ENCODE measurements at places on chromosomes 12 and 14.

DNA sequence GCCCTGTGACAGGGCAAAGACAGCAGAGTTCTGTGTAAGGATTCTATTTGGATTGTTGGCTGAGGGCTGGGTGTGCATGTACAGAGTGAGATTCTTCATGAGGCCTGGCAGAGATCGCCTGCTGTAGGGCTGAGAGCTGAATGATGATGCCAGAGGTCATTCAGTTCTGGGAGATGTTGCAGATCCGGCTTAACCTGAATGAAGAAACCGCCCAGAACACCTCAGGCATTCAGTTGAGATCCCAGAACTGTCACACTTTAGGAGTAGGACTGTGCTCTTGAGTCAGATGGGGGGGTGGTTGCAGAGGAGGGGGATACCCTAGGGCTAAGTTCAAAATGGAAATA, 5.8 kb upstream of the EVL start:
- no peak for DNase-seq

DNA sequence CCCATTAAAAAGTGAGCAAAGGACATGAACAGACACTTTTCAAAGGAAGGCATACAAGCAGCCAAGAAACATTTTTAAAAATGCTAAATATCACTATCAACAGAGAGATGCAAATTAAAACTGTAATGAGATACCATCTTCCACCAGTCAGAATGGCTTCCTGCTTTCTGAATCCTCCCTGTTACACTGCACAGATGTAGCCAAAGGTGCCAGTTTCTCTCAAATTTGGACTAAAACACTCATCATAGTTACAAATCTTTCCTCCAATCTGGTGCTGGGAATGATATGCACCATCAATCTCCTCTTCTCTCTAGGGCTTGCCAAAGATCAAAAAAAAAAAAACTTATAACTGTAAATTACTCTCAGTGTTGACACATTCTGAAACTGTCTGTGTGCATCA, 311.8 kb upstream of the CLEC14A start:
- no peak for DNase-seq

GRCh38 chr12:70948236-70948975, 27.9 kb upstream of the PTPRR start:
- DNase-seq: no peak

DNA sequence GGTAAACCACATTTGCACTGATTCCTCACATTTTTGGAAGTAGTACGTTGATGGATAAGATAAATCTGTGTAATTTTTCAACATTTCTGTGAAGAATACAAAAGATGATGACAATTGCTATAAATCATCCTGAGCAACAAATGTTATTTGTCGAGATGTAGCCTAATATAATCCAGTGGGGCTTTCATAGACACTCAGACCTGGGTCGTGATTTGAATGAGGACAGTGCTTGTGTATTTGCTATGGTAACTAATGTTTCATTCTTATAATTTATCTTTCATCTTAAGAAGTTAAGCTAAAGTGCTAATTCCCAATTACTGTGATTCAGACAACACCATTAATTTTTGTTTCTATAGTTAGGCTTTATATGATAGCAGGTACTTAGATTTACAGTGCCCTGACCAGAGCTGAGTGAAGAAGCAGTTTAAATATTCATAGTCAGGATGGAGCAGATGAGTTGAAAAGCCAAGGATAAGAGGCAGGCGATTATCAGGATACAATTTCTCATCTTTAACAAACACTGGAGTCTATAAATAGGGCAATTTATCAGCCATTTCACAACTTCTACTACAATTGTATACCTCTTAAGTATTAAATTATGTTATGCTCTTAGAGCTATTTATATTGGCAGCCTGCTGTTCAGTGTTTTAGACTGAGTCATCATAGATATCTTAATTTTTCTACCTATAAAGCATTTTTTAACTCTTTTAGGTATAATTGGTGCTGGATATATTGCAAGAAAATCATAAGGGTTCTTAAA, 359.9 kb downstream of the TRHDE start:
- no peak for DNase-seq

DNA sequence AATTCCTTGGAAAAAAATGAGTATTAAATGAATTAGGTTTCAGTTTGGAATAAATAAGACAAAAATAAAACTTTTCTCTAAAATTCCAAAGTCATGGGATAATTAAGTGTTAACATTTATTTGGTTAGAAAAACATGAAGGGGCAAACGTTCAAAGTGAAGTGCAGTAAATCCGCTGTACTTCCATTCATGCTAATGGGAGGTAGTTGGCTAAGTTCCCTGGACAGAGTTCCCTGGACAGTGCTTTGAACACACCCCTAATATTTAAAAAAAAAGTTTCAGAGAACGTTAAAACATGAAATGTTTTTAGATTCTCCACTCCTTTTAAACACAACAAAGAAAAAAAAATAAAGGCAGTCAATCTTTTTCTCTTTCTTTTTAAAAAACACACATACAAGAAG, 16.3 kb downstream of the ALX1 start:
- no peak for DNase-seq

DNA sequence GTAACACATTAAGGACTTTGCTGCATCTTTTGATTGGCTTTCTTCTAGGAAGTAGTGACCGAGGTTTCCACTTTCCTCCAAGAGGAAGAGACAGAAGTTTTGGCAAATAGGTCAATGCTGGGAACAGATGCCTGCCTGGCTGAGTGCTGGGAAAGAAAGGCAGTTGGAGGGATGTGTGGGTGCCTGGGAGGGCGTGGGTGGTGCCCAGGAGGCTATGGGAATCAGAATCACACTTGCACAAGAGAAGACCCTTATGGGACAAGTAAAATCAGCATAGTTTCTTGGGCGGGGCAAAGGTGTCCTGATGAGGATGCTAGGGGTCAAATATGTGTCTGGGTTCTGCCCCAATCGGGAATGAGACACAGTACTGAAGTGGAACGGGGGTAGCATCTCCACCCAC, 906 bp upstream of the ACADS start:
- no peak for DNase-seq

- DNase-seq: no peak
Measured at GRCh38 chr14:75941030-75941429, 40.8 kb downstream of the TGFB3 start.

GRCh38 chr14:43479596-43480195, 1027.4 kb downstream of the FSCB start:
- DNase-seq: no peak

DNA sequence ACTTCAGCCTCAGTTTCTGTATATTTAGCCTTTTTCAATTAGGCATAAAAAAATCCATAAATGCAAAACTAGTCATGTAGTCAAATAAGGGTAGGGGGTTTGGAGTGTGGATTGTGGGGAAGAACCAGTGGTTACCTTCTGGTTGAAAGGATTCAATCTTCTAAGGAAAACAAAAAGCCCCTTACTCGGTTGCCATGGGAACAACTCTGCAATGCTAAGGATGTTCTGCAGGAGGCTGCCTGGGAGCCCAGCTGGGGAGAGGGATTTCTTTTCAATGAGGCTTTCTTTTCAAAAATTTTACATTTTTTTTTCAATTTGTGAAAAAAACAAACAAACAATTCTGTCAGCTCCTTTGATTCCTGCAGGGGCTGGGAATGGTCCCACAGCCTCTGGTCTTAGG, 67.2 kb downstream of the SLC8A3 start:
- DNase-seq: no peak

- no peak for DNase-seq
Measured at GRCh38 chr12:104049278-104049902, 597 bp downstream of the GLT8D2 start.

GRCh38 chr12:40207551-40207950, 17.2 kb upstream of the LRRK2 start:
- no peak for DNase-seq

DNA sequence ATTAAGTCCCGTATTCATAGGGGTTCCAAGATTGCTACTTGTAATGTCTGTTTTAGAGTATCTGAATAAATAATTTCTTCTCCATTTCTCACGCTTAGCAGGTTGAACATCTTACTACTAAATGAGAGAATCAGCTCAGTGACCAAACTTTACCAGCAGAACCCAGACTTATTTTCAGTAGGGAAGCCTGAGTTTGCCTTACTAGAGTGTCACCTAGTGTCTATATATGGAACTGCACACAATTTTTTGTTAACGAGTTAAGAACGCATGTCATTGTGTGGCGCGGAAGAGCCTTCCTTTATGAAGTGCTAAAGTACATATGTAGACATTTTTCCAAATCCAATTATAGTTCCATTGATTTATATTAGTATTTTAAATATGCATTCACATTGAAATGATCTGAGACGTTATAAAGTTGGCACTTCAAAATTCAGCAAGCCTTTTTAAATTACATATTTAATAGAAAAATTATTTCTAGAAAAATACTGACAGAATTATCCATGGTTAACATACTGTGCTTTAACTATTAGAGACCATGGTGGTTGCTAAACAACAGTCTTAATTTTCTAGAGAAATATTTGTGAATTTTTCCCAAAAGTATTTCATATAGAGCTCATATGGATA, 88.3 kb downstream of the RPS29 start:
- no peak for DNase-seq

DNA sequence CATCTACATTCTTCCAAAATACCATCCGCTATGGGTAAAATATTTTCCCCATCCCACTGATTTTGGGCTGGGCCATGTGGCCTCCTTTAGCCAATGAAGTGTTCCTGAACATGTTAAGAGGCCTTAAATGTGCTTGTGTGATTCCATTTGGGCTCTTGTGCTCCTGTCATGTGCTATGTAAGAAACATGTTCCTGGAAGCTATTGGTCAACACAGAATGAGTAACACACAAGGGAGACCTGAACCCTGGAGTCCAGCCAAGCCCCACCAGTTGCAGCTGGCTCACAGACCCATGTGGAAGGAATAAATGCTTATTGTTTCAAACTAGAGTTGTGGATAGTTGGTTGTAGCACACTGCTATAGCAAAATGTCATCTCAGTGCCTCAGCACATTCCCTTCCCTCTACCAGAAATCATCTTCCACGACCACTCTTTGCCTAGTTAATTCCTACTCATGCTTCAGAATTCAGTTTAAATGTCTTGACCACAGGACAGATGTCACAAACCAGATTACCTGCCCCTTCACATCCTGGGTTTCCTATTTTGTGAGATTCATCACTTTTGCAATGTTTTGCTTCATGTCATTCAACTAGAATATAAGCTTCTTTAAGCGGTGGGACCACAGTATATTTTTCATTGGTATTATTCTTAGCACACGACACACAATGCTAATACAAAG, 217.3 kb upstream of the EEA1 start:
- no peak for DNase-seq

DNA sequence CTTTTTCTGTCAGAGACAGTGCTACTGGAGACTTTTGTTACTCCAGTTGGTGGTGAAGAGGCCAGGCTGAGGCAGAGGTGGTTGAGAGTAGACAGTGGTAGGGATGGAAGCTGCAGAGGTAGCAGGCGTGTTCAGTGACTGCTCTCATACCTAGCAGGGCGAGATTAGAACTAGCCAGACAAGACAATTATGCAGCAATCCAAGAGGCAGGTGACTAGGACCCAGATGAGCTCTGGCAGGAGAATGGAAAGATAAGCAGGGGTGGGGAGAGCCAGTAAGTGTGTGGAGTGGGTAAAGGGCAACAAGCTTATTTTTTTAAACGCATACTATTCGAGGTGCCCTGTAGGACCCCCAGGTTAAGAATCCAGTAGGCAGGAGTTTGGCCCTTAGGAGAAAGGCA, 4.8 kb downstream of the PPP1R36 start:
- no peak for DNase-seq

DNA sequence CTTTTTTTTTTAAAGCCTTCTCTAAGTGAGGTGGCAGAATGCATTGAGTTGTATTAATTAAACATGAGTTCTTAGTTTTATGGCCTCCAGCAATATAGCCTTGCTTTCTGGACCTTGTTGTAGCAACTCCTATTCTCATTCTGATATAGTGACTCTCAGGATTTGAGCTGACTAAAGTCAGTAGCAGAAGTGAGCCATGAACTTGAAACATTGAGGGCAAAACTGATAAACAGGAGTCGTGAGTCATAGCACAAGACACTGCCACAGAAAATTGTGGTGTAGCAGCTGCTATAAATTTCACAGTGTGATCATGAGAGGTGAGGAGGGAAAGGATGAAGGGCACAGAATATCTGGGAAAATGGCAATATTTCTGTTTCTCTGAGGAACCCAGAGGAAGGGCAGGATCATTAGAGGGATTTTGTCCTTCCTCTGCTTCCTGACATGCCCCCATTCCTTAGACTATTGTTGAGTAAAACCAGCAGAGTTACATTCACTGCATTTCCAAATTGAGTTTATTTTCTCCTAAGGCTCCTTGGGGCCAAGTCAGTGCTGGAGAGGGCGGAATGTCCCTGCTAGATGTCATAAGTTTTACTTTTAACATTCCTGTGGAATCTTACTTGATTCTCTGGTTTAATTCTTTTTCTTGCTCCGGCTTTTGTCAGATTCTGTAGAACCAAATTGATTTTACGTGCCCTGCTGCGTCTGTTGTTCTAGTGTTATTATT, 7.5 kb downstream of the KLRG1 start:
- DNase-seq: no peak

DNA sequence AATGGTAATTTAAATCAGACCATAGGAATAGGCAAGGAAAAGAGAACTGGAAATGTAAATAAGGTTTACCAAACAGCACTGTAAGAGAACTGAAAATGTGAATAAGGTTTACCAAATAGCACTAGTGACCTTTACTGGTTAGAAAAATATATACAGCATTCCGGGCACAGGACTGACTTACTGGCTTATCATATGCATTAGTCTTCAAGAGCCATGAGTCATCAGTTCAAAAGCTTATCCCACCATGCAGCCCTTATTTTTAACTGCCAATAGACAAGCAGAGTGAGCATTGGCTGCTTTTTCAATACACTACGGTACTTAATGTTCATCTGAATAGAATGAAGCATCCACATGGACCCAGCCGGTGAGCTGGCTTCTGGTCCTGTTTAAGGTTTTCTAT, 13.0 kb upstream of the NELL2 start:
- DNase-seq: no peak

- no peak for DNase-seq
Measured at GRCh38 chr12:109951136-109951535, 45.0 kb downstream of the GIT2 start.

- no peak for DNase-seq
Measured at GRCh38 chr14:37791384-37792036, 196.1 kb downstream of the TTC6 start.

DNA sequence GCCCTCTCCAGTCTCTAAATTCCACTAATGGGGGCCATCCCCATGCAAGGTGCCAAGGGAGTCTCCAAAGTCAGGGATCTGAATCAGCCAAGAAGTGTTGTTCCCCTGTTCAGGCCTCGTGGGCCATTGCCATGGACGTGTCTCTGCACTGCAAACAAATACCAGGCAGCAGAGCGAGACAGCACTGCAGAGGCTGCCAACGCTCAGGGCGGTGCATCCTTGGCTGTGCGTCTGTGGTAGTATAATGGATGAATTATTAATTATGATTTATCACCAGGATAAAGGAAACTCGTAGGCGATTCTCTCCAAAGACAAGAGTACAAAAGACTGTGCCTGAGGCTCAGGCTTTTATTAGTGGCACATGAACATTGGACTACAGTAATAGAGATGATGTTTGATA, 122.3 kb upstream of the NTF3 start:
- DNase-seq: no peak

DNA sequence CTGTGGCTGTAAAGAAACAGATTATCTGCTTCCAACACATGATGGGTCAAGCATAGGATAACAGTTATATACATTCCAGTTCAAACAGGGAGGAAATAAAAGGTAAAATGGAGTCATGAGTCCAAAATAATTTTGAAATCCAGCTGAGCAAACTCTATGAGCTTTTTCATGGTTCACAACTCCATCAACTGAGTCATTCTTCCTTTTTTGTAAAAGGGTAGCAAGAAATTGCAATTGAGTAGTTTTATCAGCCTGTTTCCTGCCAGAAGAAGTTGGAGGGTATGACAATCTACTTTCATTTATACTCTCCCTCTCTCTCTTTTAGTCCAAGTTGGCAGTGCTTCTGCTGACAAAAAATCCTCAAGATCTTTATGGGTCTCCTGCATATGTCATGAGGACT, 95.6 kb downstream of the CPNE8 start:
- DNase-seq: no peak

All from esophagus squamous epithelium (tissue), 5 donors.